Esophagus squamous epithelium (tissue), 5 donors: ENCODE measurements at places on chromosomes 1 and 21. TPM values are rescaled to one million over a fixed set of nuclear protein-coding genes. Genes with fewer than 3 reads are reported as not detected.

EPHX1 gene
- total RNA-seq: 187 TPM

GRCh38 chr1:150968491-150968890, 6.1 kb downstream of the CERS2 start:
- H3K4me3 ChIP-seq: no peak overlapping the region
- H3K27ac ChIP-seq: no peak overlapping the region

GRCh38 chr1:54794451-54795355, 6.4 kb downstream of the TTC22 start:
- no peak for DNase-seq
- peaks cover 16% of the 10 kb centered on the region for H3K4me1 ChIP-seq
- H3K27ac ChIP-seq: peak overlapping the region; percentile 68
- H3K36me3 ChIP-seq: peaks cover 45% of the 10 kb centered on the region

DNA sequence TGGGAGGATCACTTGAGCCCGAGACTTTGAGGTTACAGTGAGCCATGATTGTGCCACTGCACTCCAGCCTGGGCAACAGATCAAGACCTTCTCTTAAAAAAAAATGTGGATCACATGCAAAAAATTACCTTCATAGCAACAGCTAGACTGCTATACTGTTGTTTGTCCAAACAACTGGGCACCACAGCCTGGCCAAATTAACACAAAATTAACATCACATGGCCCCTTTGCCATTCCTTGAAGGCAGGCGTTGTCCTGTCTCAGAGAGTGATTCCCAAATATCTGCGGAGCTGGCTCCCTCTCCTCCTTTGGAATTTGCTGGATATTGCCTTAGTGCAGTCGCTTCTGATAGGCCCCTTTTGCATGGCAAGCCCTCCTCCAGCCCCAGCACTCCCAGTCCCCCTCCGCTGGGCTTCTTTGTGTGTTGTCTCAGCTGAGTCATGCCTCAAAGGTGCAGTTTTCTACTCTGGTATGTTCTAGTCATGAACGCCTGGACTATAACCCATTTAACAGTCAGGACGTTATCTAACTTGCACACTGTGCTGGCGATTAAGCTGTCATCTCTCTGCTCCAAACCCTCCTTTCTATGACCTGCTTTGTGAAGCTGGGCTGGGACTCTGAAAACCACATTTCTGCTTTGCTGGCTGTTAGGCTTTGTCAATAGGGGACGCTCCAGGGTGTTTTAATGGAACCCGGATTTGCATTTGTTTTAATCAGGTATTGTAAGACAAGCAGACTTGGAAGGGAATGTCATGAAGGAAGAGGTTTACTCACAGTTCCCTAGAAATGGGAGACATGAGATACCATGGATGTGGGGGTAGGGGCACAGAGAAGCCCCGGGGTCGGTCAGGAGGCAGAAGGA, 20.1 kb upstream of the HPCAL4 start:
- DNase-seq: no peak
- H3K4me1 ChIP-seq: no peaks in the 10 kb centered on the region
